Activated naive CD4-positive, alpha-beta T cell (primary cell): ENCODE measurements at places on chromosomes 12 and 14.

DNA sequence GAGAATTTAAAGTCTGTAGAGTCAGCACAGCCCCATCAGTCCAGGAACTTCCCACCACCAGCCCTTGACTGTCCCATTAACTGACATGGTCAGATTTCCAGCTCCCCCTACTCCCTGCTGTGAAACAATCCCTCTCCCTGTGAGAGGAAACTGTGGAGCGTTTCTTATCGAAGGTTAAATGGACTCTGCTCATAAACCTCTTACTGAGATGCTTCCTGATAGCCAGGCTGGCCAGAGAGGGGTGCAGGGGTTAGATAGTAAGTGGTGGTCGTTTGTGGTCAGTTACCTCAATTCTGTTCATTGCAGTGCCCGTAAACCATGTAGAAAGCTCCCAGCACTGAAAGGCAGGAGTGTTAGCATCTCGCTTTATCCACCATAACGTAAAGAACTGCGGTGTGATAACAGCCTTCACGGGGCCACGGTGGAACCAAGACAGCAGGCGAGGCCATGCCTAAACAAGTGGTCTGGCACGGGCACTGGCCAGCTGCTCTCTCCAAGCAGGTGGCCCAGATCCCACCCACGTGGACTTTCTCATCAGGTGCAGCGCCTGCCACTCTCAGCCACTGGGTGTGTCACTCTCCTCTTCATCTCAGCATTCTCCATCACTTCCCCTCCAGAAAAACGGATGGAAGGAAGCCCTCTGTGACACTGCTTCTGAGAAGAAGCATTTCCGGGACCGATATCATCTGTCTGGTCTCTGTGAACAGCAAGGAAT is 102.2 kb downstream of the FBXL14 start:
- DNase-seq, result no peak

DNA sequence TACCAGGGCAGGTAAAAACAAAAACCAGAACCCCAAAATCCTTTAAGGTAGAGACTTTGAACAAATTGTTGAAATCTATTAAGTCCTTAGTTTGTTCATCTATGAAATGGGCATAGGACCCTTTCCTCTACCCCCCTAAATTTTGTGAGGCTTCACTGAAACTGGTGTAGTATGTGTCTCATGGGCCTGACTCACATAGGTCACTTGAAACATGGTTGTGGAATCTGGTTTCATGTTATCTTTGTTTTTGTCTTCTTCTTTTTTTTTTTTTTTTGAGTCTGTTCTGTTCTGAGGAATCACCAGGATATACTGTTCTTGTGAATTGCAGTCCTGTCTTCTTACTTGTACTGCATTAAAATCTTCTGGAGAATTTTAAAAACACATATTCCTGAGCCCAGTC is 202.2 kb downstream of the KTN1 start:
- no peak for DNase-seq

- DNase-seq, result no peak
These were observed 53.7 kb downstream of the EFCAB11 start for GRCh38 chr14:89900802-89901201.

- no peak for DNase-seq
These were observed 131.9 kb downstream of the CEP128 start for GRCh38 chr14:80809663-80810062.

GRCh38 chr14:53894456-53894855 is 62.2 kb downstream of the BMP4 start:
- no peak for DNase-seq

GRCh38 chr12:5192726-5193125 is 149.0 kb downstream of the KCNA5 start:
- no peak for DNase-seq

- DNase-seq, result peak; percentile 73
These were observed at the start of gene NIN for GRCh38 chr14:50830932-50831725. TSS of gene NIN (minus strand) at chr14:50831162. CDS start at chr14:50822056, 9,106 bp downstream.

GRCh38 chr14:69153152-69153872 is 393 bp upstream of the DCAF5 start:
- peak; percentile 18 for DNase-seq

DNA sequence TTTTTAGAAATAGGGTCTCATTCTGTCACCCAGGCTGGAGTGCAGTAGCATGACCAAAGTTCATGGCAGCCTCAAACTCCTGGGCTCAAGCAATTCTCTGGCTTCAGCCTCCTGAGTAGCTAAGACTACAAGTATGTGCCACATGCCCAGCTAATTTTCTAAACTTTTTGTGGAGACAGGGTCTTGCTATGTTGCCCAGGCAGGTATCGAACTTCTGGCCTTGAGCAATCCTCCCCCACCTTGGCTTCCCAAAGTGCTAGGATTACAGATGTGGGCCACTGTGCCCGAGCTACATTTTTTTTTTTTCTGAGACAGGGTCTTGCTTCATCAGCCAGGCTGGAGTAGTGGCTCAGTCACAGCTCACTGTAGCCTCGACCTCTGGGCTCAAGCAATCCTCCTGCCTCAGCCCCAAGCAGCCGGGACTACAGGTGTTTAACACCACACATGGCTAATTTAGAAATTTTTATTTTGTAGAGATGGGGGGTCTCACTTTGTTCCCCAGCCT is 7.1 kb downstream of the PPP4R3A start:
- no peak for DNase-seq

GRCh38 chr12:68137335-68137830 is 22.2 kb downstream of the IFNG start:
- DNase-seq, result no peak

DNA sequence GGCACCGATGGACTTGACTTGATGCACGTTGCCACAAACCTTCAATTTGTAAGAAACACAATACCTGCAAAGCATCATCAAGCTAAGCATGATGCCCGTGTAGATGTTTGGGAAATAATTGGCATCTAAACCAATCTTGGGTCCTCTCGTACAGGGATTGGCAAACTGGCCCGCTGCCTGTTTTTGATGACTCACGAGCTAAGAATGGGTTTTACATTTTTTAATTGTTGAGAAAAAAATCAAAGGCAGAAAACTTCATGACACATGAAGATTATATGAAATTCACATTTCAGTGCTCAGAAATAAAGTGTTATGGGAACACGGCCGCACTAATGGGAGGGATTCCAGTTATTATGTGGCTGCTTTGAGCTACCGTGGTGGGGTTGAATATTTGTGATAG is 10.9 kb downstream of the MTA1 start:
- no peak for DNase-seq

DNA sequence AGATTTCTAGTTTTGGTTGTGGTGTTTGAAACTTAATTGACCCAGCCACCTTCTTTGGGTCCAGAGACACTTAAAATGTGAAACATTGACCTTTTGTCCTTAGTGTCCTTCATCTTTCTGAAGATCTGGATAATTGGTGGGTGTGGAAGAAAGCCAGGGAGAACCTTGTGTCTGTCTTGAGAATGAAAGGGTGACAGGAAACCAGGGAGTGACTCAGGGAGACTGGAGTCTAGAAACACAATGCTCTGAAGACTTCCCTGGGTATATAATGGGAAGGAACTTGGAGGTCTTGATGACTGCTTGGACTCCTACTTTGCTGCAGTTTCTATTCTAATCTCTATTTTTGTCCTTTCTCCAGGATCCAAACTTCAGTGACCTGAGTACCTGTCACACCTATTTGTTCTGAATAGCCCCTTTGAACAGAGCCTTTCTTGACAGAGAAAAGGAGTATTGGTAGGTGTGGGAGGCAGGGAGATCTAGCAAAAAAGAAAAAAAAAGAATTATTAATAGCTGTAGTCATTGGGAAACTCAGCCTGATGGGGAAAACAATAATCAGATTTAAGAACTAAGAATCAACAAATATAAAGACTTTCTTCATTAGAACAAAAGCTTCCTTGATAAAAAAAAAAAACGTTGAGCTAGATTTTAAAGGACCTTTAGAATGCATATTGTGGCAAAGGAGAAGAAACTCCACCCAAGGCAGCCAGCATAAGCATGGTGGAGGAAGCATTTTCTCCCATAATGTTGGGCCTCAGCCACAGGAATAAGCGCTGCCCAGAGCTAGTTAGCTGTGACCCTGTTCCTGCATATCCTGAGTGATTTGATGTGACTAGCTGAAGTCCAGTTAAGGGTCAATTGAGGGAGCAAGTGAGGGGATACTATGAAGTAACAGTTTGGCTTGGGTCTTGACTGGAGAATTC is 77.9 kb upstream of the HOXC13 start:
- DNase-seq, result no peak

DNA sequence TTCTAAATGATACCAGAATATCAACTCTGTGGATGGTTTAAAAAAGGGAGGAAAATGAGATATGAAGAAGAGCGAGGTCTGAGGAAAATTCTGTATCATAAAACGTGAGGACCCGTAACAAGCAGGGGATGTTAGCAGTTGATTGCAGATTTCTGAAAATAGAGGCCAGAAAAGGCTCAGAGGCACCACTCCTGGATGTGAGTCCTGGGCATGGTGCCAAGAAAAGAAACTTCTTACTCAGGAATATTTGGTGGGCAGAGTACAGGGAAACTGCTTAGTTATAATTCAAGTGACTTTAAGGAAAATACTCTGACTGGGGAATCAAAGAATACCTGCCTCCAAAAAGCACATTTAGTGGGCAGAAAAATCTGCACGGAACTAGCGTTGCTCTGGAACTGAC is 85.5 kb downstream of the PRICKLE1 start:
- no peak for DNase-seq

DNA sequence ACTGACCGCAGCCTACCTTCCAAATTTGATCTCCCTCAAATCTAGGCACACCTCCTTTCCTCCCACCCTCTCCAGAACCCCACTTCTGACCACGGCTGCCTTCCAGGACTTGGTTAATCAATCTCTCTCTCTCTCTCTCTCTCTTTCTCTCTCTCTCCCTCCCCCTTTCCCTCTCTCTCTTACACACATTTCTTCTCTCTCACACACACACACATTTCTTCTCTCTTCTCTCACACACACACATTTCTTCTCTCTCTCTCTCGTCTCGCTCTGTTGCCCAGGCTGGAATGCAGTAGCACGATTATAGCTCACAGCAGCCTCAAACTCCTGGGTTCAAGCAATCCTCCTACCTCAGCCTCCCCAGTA is 521 bp upstream of the GMFB start:
- no peak for DNase-seq

- no peak for DNase-seq
These were observed 10.9 kb downstream of the CTDSP2 start for GRCh38 chr12:57835366-57836288.

- no peak for DNase-seq
These were observed at the start of gene BMP4 for GRCh38 chr14:53956427-53957201. TSS of gene BMP4 (minus strand) at chr14:53956825. CDS start at chr14:53952222, 4,603 bp downstream.
